ENCODE measurements at places on chromosomes 2 and 18.

- no peak for DNase-seq
Measured at GRCh38 chr2:237758185-237758584, 40.4 kb upstream of the RBM44 start.

- DNase-seq: no peak
Measured at GRCh38 chr2:44061876-44062275, 66.1 kb upstream of the LRPPRC start.

DNA sequence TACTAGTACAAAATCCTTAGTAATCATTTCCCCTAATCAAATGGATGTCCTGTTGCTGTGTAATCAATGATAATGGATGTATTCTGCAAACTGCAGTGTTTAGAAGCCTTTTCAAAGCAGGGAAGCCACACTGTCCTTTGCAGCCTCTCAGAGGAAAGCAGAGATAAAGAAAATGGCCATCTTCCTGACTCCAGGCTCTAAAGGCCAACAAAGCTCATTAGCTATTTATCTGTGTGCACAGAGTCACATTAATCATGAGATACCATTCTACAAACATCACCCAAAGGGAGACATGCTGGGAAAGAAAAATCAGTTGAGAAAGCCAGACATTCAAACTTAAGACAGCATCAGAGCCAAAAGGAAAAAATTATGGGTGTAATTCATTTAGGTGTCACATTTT lies 165.0 kb downstream of the RAD51AP2 start:
- DNase-seq: no peak

DNA sequence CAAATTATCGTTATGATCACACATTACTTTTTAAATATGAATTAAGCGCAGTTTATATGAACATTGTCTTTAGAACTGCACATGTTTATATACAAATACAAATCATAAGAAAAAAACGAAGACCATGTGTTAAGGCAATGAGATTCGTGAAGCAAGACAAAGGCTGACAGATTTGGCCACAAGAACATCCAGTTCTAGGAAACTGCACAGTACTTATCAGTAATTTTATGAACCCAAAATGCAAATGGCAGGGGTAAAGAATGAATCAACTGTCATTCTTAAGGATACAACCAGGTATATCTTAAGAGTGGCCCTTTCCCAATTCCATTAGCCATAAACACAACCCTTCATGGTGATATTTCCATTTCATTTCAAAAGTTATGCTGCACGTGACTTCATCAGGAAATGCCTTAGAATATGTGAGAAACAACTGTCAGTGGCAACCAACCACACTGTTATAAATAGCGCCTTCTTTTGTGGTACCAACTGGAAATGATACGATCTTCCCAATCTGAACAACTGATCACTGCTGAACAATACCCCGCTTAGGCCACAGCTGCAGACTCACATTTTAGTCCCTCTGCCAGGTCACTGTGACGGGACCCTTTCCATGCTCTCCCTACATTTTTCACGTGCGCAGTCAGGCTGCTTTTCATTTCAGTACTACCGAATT lies 144.9 kb downstream of the L3MBTL4 start:
- DNase-seq: no peak

DNA sequence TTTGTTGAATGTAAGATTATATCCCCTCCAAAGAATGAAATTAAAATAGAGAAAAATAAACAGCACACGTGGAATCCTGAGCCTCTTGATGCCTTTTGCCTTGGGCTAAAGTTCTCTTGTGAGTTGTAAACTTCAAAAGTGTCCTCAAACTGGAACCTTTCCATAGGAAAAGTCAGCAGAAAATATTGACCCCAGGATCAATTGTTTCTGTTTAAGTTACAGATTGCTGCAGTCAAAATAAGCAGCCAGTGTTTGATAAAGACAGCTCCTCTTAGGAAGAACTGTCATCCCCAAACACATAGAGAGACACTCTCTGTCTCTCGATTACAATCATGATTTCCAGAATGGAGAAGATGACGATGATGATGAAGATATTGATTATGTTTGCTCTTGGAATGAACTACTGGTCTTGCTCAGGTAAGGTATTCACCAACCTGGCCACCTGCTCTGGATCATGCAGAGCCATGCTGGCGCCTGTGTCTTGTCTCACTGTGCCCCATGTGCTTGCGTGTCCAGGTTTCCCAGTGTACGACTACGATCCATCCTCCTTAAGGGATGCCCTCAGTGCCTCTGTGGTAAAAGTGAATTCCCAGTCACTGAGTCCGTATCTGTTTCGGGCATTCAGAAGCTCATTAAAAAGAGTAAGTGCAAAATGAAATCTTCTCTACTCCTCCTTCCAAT lies at the start of gene SPP2:
SPP2 (plus strand) TSS at position 248 of the 681 bp plus-strand sequence; CDS start at position 333, 85 bp downstream.
- no peak for DNase-seq

DNA sequence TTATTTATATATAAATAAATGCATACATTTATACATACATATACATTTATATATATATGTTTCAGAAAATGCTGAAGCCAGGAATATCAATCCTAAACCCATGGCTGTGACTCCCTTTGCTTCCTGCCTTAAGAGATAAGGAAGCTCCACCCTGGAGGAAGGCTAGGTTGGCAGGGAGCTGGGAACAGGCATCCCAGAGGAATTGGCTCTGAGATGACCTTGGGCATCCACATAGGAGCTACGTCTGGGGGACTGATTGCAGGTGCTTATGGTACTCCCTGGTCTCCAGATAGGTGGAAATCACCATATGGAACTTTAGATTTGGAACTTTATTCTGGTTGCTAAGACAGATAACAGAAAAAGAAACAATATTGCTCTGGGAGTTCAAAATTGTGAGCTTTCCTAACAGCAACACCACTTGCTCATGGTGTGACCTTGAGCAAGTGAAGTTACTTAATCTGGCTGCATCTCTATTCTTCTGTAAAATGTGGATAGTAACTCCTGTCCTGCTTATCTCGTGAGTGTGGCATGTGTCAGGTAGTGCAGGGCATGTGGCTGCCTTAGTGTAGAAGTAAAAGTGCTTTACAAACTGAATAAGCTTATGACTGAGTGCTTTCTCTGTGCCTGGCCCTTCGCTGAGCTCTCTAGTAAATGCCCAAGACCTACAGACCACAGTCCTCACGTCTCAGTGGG lies 341.0 kb downstream of the MEIS1 start:
- no peak for DNase-seq

GRCh38 chr2:197846777-197847176 lies 42.4 kb downstream of the PLCL1 start:
- no peak for DNase-seq

Measured in C1 segment of cervical spinal cord (tissue), 14 donors.